ENCODE measurements at places on chromosomes 6 and 20.

DNA sequence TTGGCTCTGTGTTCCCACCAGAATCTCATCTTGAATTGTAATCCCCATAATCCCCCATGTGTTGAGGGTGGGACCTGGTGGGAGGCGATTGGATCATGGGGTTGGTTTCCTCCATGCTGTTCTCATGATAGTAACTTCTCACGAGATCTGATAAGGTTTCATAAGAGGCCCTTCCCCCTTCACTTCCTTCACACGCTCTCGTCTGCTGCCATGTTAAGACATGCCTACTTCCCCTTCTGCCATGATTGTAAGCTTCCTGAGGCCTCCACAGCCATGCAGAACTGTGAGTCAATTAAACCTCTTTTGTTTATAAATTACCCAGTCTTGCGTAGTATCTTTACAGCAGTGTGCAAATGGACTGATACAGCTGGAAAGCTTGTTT, 90.0 kb downstream of the ELOVL5 start:
- no peak for DNase-seq

DNA sequence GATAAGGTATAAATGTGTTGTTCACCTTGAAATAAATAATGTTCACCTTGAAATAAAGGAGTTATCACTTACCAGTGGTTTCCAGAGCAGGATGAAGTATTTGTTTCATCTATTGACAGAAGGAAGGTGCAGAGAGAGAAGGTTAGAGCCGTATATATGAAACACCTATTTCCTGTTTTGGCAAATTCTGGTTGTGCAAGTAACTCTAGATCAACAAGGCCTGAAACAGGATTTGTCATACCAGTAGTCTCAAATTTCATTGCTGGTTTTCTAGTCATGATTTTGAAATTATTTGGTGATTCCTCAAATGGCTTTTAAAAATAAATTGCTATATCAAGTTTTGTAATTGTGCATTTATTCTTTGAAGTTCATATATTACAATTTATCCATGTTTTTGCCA, at the start of gene CRISP3:
Gene CRISP3 (minus strand): TSS at position 130 of the 400 bp plus-strand sequence. CDS start 21 bp downstream, at position 109.
- no peak for DNase-seq

- DNase-seq, result no peak
Measured at GRCh38 chr6:126172131-126172530, 167.8 kb upstream of the CENPW start.

GRCh38 chr6:18099511-18099910, 23.0 kb downstream of the NHLRC1 start:
- no peak for DNase-seq

DNA sequence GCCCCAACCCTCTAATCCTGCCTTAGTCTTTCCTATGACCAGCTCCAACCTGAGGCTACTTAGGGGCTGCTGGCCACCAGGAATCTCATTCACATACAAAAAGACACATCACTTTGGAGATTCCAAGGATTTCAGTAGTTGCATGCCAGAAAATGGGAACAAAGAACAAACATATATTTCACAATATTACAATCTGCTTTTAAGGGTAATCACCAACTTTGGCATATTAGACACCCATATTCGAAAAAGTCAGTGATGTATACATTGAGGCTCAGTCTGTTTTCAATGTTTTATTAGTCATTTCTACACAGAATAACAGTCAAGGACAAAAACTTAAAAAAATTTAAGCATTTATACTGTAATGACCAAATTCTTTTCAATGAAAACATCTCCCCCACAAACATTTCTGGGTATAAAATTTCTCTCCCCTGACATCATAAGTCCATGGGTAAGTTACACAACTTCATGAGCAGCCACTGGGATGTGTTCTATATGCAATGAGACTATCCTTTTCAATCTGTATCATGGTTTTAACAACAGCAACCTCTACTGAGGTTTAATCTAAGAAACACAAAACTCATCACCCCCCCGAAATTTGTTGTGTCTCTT, 103.5 kb downstream of the MAP7 start:
- DNase-seq, result no peak

- no peak for DNase-seq
Measured at GRCh38 chr6:158226655-158227512, 58.7 kb downstream of the GTF2H5 start.

All from stimulated activated CD4-positive, alpha-beta T cell treated with anti-CD3 and anti-CD28 coated beads, Interleukin-1b, Interleukin-23, amount 100 ng/mL, for 1 hour (primary cell).